ENCODE measurements at places on chromosomes 5 and 9. TPM values are rescaled to one million over a fixed set of nuclear protein-coding genes. Genes with fewer than 3 reads are reported as not detected.

DNA sequence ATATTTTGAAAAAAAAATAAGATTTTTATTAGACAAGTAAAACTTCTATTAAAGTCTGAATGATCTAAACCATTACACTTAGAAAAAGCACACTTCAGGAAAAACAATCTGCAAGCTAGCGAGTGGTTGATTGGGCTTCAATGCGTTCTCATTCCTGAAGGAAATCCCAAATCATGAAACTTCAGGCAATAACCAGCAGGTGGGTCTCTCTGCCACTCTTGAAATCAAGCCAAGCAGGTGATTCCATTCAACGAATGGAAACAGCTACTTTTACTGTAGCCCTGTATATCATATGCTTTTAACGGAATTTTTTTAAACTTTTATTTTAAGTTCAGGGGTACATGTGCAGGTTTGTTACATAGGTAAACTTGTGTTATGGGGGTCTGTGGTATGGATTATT lies 234.5 kb upstream of the TRPM3 start:
- no peak for DNase-seq

DNA sequence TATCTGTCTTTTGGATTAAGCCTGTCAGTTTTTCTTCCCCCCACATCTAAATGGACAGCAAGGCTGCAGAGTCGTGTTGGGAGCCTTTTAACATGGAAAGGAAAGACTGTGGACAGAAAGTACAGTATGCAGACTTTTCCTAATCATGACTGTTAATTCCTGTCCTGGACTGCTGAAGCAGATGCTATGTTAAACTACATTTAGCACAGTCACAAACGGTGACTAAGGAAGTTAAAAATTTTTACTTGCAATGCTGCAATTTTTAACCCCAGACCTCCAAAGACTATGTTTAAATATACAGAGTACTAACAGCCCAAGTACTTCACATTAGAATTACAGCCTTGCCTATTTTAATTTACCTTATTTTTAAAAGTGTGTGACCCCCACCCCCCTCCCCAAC lies 51.8 kb downstream of the ELAVL2 start:
- DNase-seq, result no peak

- no peak for DNase-seq
Observed at GRCh38 chr9:121268851-121269641, 1.1 kb downstream of the GSN start.

- DNase-seq, result no peak
Observed at GRCh38 chr5:15260356-15261268, 239.4 kb upstream of the FBXL7 start.

DNA sequence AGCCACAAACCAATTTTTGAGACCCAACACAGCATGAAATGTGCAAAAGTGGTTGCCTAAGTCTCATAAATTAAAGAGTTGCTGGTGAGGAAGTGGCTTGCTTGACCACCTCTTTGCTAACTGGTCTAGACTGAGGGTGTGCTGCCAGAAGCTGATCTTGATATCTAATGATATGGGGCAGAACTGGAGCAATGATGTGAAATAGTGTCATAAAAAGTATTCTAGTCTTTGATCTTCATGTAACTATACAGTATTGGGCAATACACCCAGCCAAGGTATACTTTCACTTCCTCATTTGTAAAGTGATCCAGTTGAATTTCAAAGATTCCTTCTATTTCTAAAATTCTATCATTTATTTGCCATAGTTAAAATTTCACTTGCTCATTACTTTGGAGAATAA lies 5.9 kb upstream of the YTHDC2 start:
- no peak for DNase-seq

GRCh38 chr9:85743275-85744128 lies 1.7 kb upstream of the AGTPBP1 start:
- no peak for DNase-seq

DNA sequence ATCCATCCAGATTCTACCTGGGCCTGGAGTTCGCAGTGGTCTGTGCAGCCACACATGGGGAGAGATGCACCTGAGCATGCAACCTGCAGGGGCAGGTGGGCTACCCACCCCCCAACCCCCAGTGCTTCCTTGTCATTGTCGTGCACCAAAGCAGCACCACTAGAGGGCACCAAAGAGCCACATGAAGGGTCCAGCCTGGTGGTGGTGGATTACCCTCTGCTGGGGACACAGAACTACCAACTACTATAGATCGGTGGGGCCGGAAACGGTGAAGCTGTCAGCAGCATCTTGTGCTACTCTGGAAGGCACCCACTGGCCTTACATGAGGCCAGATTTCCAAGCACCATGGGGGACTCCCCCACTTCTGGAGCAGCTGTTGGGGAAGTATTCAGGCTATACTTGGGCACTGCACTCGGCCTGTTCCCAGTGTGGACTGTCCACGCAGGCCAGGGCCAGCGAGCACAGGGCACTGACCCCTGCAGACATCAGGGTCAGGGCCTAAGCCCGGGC lies 60.2 kb upstream of the TBC1D2 start:
- DNase-seq, result peak; percentile 69

- no peak for DNase-seq
Observed at GRCh38 chr5:174789596-174789995, 65.2 kb downstream of the MSX2 start.

GRCh38 chr5:40594811-40595210 lies 84.9 kb upstream of the PTGER4 start:
- DNase-seq, result no peak

GRCh38 chr5:79191457-79191856 lies 44.5 kb upstream of the JMY start:
- DNase-seq, result no peak

- no peak for DNase-seq
Observed at GRCh38 chr9:126439402-126439765, 112.8 kb downstream of the MVB12B start.

DNA sequence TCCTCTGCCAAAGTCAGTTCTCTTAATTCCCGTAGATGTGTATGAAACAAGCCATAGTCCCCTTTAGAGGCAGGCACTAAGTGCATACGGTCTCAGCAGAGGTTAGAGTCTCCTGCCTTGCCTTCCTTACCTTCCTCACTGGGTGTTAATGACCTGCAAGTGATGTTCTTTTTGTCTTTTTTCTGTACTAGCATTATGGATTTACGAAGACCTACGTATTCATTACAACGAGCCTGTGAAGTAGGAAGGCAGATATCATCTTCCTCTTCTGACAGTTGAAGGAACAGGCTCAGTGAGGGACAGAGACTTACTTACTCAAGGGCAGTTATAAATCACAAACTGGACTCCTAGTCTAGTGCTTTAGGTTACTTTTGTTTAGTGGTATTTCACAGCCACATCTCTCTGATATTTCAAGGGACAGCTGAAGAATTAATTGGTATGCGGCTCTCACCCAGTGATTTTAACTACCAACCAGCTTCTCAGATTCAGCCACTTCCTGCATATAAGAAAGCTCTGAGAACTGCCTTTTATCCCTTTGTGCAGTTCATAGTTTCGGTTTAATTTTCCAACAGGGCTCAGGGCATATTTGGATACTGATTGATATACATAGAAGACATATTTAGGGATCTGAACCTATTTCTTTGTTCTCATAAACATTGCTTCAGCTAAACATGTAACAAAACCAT lies 85.1 kb upstream of the CKMT2 start:
- DNase-seq, result no peak

DNA sequence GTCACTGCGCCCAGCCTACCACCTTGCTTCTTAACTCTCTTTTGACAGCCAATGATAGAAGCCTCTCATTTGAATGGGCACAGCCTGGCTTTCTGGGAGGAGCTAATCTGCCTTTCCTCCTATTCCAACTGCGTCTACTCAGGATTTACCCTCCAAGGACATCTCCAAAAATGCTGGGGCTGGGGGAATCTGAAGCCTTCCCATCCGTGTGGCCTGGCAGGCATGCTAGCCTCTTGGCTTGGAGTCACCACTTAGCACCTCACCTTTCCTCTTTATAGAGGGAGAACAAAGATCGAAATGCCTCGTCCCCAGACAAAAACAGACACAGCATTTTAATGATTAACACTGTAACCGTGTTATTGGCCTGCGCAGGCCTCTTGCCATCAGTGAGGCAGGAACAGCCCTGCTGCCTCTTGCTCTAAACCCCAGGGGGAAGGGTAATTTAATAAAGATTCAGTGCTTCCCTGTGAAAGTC lies 108.2 kb upstream of the KLF4 start:
- DNase-seq, result no peak

GRCh38 chr9:135741276-135742219 lies 39.6 kb downstream of the KCNT1 start:
- DNase-seq, result no peak

GRCh38 chr5:157160001-157160400 lies 6.1 kb downstream of the GARIN3 start:
- no peak for DNase-seq

The NPR3 gene
- 10.6 TPM for total RNA-seq

The EPB41L4B gene
- total RNA-seq, result 23.8 TPM

The RNF183 gene
- total RNA-seq, result not detected

The SLC36A2 gene
- not detected for total RNA-seq

The ACOT12 gene
- not detected for total RNA-seq

The DDX41 gene
- total RNA-seq, result 107 TPM
